NCI-H1694 treated with DMSO at 0.1 percent for 48 hours (cell line): ENCODE measurements at places on chromosomes 4 and X.
A peak's percentile ranks its signal among the peaks of the same experiment; 100 is the strongest.

DNA sequence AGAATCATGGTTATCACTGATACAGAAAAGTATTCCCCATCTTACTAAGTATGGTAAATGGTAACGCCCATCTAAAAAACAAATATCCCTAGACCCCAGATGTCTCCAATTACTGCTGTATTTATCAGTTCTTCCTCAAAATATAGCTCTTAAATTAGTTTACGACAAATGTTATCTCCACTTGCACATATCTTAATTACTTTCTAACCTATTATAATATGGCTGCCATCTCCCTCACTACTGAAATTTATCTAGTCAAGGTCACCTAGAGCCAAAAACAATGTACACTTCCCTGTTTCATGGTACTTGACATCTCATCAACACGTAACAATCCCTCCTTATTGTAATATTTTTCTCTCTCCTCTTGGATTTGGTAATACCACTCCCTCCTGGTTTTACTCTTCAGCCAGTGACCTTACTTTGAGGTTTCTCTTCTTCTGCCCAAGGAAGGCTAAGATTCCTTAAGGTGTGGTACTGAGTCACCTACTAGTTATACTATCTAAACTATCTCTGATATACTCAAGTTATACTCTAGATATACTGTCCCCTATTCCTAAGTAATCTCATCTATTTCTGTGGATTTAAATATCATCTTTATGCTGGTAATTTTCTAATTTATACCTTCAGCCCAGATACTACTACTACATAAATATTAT is 8.6 kb downstream of the LCORL start:
- no peak for DNase-seq

- no peak for DNase-seq
Observed at GRCh38 chr4:21034728-21035127, 334.5 kb downstream of the PACRGL start.

GRCh38 chr4:37609626-37610025 is 76.5 kb downstream of the RELL1 start:
- DNase-seq: no peak

DNA sequence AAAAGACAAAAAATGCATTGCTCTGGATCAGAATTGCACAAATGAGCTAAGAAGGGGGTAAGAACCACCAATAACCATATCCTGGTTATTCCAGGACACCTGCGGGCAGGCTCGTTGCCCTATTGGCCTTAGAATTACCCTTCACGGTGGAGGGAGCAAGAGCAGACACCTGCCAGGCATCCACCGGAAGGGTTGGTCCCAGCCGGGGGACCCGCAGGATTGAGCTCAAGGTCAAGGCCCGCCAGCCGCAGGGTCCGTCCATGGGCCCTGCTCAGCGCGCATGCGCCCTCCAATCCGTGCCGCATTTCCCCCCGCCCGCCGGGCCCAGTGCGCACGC is 575 bp downstream of the SLC25A6 start:
- DNase-seq: no peak

DNA sequence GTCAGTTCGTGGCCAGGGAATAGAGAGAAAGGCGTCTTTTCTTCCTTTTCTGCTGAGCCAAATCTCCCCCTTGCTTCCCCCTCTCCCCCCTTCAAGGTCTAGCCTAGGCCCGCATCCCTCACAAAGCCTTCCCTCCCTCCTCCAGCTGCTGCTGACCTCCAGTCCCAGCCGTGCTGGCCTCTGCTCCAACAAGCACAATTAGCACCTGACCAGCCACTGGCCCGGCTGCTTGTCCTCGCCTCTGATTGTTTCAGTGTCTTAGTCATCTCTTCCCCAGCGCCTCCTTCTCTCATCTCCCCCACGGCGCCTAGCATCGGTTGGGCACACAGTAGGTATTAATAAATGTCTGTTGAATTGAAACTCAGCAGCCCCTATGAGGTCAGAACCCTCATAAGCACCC is 4.2 kb downstream of the ELF4 start:
- DNase-seq: no peak

DNA sequence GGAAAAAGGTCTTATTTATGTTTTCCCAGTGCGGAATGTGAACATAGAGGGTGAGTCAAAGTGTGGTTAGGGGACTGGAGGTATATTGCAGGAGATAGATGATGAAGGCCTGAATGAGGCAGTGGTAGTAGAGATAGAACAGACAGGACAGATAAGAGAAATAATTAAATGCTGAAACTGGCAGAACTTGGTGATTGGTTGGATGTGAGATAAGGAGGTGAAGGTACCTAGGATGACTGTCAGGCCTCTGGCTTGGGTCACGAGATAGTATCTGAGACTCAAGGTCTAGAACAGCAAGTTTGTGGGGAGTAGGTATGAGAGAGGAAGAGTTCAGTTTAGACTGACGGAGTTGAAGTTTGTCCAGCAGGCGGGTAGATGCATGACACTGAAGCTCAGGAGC is 3.5 kb downstream of the MND1 start:
- DNase-seq: no peak

- DNase-seq: peak; percentile 27
Observed at GRCh38 chrX:71098302-71098701, 2.7 kb downstream of the FOXO4 start.

DNA sequence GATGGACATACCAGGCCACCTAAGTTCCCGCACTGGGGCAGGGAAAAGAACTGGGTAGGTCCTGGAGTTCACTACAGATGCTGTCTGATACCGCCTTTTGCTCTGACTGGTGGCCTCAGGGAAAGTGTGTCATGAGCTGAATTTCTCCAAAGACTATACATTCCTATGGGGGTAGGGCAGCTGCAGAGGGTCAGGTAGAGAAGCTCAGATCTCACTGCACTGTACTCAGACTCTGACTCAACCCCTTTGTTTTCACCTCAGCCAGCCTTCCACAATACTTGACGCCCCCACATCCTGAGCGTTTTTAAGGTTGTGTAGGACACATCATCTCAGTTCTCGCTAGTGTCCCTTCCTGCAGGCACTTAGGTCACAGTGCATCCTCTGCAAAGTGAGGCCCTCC is 7.8 kb downstream of the GATB start:
- DNase-seq: no peak

GRCh38 chr4:118774321-118774720 is 61.6 kb downstream of the SEC24D start:
- no peak for DNase-seq

GRCh38 chrX:94743478-94743877 is 1069.5 kb downstream of the FAM133A start:
- no peak for DNase-seq

DNA sequence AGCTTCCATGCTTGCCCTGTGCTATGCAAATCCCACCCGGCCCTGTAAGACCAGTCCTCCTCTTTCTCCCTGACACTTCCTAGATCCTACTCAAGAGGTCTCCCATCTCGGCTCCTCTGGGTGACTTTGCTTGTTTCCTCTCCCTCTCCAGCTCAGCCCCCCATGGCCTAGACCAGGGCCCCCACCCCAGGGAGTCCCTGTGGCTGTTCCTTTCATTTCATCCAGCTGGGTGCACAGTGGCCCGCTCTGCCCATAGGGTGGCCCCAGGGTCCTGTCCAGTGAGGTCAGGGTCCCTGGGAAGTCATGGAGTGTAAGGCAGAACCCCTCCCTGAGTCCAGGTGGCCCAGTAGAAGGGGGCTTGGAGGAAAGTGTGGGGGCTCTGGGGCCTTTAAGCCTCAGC is 52.3 kb upstream of the NKX1-1 start:
- no peak for DNase-seq

DNA sequence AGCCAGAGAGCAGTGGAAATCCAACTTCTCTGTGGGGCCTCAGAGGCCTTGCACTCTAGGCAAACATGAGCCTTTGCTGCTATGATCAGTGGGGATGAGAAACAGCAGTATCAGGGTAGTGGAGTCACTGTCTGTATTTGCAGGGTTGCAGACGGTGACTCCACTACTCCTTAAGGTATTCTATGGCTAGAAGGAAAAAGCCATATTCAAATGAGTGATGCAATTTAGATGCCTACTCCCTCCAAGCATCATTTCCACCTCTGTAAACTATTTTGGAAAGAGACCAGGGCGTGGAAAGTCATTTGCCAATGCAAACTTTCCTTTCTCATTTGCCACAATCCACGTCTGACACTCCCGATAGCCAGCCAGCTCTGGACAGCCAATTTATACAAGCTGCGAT is 35.6 kb upstream of the FAM9B start:
- DNase-seq: no peak

DNA sequence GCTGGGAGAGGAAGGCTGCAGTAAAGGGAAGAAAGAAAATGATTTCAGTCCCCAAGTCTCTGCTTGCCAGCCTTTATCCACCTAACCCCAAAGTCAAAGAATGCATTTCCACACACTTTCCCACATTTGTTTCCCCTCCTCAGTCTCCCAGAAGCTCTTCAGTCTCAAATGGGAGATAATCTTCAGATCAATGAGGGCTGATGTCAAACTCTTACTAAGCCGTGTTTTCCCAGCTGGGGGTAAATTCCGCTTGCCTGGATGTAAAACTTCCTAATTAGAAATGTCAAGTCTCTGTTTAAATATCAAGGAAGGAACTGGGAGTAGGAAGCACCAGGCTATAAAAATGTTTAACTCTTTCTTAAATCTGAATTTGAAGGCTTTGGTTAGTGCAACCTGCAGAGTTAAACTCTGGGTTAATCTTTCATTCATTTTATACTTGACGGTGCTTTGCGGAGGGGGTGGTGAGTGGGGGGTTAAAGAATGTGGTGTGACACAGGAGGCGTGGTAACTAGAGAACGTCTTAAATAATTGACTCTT is 601.4 kb upstream of the ACTRT1 start:
- DNase-seq: no peak

- no peak for DNase-seq
Observed at GRCh38 chr4:27018076-27018475, 157.4 kb downstream of the STIM2 start.

GRCh38 chr4:38170338-38171169 is 210.4 kb downstream of the PTTG2 start:
- DNase-seq: no peak

DNA sequence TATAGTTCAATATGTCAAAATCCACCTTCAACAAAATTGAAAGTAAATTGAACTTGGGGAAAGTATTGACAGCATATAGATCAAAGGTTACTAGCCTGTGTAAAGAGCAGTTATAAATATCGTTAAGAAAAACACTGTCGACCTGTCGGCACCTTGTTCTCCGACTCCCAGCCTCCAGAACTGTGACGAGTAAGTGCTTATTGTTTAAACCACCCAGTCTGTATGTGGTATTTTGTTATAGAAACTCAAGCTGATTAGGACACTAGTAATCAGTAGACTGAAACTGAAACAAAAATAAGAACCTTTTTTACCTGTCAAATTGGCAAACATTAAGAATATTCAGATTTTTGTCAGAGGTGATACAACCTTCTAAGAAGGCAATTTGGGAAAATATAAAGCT is 17.0 kb downstream of the HTT start:
- no peak for DNase-seq

DNA sequence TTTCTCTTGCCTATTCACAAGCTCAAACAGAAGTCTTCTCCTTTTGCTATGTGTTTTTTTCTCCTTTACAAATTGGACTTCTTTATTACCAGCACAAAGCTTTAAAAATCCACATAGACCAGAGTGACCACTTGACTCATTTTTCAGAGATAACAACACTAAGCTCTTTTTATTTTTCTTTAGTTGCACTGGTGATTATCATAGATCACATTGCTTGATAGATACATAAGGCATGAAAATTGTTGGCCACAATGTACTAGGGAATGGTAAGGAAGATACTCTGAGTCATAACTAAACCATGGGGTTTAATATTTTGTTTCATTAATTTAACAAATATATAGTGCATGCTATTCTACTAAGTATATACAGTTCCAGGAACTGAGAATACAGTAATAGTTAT is 159.0 kb downstream of the GASK1B start:
- no peak for DNase-seq

GRCh38 chr4:16154451-16154850 is 70.6 kb upstream of the PROM1 start:
- no peak for DNase-seq

GRCh38 chr4:39814403-39815185 is 116.7 kb downstream of the UBE2K start:
- DNase-seq: no peak

GRCh38 chr4:76083386-76083988 is 9.0 kb downstream of the ART3 start:
- DNase-seq: no peak

GRCh38 chr4:8041172-8041571 is 101.5 kb upstream of the AFAP1 start:
- peak; percentile 67 for DNase-seq
